Activated naive CD4-positive, alpha-beta T cell treated with anti-CD3 and anti-CD28 coated beads, Interleukin-2, amount 50 U/mL, for 72 hours (primary cell): ENCODE measurements at places on chromosomes 13 and 19.
A peak's percentile ranks its signal among the peaks of the same experiment; 100 is the strongest.

DNA sequence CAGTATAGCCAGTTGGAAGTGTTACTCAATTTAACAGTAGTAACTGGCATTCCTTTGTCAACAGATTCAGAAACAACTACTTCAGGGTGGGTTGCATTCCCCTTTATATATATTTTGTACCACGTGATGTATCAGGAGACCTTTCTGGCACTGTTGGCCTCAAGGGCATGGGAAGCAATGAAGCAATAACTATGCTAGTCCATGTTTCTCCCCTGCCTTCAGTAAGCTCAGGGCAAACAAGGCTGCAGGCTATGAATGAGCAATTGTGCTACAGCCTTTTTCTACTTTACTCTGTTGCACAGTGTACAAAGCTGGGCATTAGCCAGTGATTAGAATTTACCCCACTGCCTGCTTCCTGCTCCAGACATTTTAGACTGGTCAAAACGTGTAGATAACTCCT lies 348.8 kb downstream of the GPC5 start:
- DNase-seq, result no peak

GRCh38 chr13:46387064-46387851 lies at the start of gene RUBCNL:
RUBCNL (minus strand) TSS chr13:46387252; CDS start chr13:46372475, 14,777 bp downstream.
- DNase-seq, result peak; percentile 47

GRCh38 chr19:6017576-6017975 lies 39.6 kb upstream of the RANBP3 start:
- DNase-seq, result no peak

GRCh38 chr19:44258136-44258535 lies 1.6 kb upstream of the ZNF233 start:
- no peak for DNase-seq

GRCh38 chr13:45372189-45373161 lies 31.5 kb upstream of the TPT1 start:
- DNase-seq, result no peak

- DNase-seq, result no peak
Measured at GRCh38 chr13:104634016-104634415, 1567.8 kb upstream of the SLC10A2 start.

- no peak for DNase-seq
Measured at GRCh38 chr13:45711951-45712350, 9.8 kb downstream of the CBY2 start.

DNA sequence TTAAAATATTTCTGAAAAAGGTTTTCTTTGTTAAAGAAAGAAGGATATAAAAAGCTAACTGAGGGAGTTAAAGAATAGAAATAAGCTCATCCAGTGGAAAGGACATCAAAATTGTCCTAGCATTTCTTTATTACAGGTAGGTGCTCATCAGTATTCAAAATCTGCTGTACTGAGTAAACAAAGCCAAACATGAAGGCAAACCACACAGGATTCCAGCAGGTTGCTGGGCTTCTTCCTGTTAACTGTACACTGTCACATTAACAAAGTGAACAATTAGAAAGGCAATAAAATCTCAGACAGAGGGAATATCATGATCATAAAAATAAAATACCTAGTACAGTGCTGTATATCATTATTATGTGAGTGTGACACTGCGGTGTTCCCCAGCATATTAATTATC lies 1541.0 kb downstream of the SLITRK5 start:
- DNase-seq, result no peak

GRCh38 chr13:108037348-108037747 lies 178.0 kb downstream of the LIG4 start:
- no peak for DNase-seq

DNA sequence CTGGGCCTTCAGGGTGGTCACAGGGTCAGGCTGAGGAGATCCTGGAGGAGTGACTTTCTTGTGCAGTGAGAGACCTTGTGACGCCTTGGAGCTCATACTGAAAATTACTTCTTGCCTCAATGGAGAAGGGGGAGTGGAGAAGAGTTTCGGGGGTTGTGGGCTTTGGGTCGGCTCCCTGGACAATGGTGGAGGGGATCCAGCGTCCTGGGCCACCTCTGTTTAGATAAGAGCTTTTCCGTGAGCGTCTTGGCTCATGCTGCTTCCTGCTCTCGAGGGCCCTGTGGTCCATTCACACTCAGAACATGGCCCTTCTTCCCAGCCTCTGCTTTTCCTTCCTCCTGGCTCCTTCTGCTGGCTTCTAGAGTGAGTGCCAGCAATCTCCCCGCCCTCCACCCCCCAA lies 81.9 kb downstream of the FLT1 start:
- DNase-seq, result no peak

DNA sequence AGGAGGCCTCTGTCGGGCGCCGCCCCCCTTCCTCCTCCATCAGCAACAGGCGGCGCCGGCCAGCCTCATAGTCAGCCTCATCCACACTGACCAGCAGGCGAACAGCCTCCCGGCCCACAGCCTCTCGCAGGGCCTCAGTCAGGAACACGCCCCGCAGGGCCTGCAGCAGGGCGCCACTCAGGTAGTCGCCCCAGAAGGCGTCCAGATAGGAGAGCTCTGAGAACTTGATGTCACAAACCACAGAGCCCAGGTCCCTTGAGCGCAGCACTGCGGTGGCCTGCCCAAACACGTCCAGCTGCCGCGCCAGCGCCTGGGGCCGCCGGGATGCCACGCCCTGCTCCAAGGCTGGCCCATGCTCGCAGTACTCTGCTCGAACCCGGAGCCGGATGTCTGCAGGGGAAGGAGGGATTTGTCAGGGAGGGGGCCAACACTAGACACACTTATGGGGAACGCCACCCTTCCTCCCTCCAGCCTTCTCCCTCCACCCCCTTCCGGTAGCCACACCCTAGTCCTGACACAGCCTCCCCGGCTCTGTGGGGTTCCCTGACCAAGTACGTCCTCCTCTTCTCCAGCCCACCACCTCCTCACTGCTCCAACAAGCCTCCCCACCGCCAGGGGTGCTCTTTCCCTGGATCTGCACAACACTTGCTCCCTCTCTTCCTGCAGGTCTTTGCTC lies 17.9 kb downstream of the DEDD2 start:
- peak; percentile 60 for DNase-seq

DNA sequence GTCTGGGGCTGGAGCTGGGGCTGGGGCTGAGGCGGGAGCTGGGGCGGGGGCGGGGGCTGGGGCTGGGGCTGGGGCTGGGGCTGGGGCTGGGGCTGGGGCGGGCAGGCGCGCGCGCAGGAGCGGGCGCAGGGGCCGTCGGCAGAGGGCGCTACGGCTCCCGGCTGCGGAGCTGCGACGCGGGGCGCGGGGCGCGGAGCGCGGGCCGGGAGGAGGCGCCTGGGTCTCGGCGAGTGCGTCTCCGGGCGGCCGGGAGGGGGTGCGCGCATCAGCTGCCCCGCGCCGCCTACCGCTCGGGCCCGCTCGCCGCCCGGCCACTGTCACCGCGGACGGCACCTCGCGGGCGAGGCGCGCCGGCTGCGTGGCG lies 422 bp upstream of the MTUS2 start:
- no peak for DNase-seq

GRCh38 chr19:41095703-41096102 lies 7.5 kb downstream of the CYP2A13 start:
- DNase-seq, result no peak
